ENCODE measurements at places on chromosomes 1 and 21.

GRCh38 chr1:157399984-157400382, 152.3 kb downstream of the FCRL5 start:
- peak; percentile 7 for DNase-seq

- no peak for DNase-seq
Measured at GRCh38 chr1:170397061-170397460, 134.9 kb upstream of the GORAB start.

DNA sequence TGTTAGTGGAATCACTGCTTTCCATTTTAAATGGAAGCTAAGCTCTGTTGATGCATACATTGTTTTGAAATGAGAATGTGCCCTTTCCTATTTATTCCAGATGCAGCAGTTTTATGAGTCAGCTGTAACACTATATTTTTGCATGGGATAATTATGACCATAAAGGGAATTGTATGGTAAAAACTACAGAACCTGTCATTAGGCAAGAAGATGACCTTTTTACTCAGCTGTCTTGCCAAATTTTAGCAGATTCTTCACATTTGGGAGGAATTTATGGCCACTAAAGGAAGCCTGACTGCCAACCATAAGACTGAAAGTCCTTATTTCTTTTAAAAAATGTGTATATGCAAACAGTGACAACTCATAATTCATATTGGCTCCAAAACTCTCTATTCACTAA, 356.3 kb upstream of the PRMT6 start:
- no peak for DNase-seq

DNA sequence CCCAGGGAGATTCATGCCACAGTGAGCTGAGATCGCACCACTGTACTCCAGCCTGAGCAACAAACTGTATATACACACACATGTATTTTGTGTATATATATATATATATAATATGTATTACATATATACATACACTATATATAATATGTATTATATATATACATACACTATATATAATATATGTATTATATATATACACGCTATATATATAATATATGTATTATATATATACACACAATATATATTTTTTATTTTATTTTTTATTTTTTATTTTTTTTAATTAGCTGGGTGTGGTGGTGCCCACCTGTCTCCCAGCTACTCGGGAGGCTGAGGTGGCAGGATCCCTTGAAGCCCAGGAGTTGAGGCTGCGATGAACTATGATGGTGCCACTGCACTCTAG, 9.3 kb downstream of the TP73 start:
- no peak for DNase-seq

GRCh38 chr1:55481634-55482033, 266.5 kb upstream of the USP24 start:
- no peak for DNase-seq

GRCh38 chr21:41317458-41317857, 857 bp downstream of the FAM3B start:
- DNase-seq, result no peak

GRCh38 chr1:27130798-27131197, 24.1 kb downstream of the SLC9A1 start:
- no peak for DNase-seq

- no peak for DNase-seq
Measured at GRCh38 chr1:181152892-181153633, 64.6 kb downstream of the IER5 start.

GRCh38 chr1:15276691-15277446, 29.8 kb downstream of the FHAD1 start:
- DNase-seq, result no peak

GRCh38 chr1:183689762-183690204, 36.7 kb upstream of the APOBEC4 start:
- peak; percentile 29 for DNase-seq

- DNase-seq, result no peak
Measured at GRCh38 chr1:31444725-31445448, 31.9 kb downstream of the SERINC2 start.

- no peak for DNase-seq
Measured at GRCh38 chr1:118902711-118903191, 85.4 kb downstream of the TBX15 start.

- DNase-seq, result no peak
Measured at GRCh38 chr1:5388622-5389021, 603.6 kb downstream of the NPHP4 start.

GRCh38 chr1:37290718-37291117, 183.7 kb upstream of the ZC3H12A start:
- DNase-seq, result no peak

DNA sequence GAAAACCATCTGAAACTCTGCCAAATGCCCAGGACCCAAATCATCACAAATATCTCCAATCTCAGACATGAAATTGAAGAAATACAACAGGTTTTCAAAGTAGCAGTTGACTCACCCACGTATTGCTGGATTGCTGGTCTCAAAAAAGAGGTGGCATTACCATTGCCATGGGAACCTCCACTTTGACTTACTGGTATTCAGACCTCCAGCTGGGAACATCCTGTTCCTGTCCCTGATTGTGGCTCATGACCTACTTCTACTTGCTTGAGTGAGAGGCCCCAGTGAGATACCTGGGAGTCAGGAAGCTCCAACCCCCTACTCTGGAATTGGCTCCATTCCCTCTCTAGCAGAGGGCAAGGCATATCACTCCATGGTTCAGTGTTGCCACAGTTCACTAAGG, 64.6 kb downstream of the NMNAT2 start:
- no peak for DNase-seq

DNA sequence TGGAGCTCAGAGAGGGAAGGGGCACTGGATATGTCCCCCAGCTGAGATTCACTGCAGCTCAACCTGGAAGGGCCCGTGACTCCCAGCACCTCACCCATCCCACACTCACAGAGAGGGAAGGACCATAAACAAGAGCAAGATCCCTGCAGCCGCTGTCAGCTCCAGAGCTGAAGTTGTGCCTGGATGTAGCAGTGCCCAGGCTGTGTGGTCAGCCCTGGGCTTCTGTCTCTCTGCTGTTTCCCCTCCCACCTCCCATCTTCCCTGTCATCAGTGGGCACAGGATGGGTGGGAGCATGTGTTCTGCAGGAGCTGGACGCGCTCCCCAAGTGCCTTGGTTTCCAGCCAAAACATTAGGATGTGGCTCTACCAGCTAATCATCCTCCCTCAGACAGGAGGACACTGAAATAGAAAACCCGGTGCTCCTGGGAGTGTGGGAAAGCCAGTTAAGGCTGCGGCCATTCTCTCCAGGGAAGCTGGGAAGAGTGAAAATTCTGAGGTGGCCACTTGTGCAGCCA, 282.7 kb downstream of the NPHP4 start:
- no peak for DNase-seq

- no peak for DNase-seq
Measured at GRCh38 chr1:151807131-151807530, 1.9 kb upstream of the LINGO4 start.

DNA sequence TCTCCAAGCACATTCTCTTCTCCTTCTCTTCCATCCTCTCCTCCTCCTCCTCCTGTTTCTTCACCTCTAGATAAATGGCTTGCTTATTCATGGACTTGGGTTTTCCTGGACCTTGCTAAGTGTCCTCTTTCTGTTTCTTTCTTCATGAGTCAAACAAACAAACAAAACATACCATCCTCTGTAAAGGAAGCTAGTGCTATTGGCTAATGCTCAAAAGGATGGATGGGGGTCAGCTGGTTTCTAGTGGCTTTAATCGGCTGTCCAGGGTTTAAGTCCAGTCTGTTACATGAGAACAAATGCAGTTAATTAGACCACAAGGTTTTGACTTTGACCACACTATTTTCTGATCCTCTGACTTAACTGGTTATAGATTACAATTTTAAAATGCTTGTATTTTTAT, 83.8 kb upstream of the TSPAN2 start:
- DNase-seq, result no peak

- DNase-seq, result no peak
Measured at GRCh38 chr1:39900662-39901463, 854 bp downstream of the MYCL start.

DNA sequence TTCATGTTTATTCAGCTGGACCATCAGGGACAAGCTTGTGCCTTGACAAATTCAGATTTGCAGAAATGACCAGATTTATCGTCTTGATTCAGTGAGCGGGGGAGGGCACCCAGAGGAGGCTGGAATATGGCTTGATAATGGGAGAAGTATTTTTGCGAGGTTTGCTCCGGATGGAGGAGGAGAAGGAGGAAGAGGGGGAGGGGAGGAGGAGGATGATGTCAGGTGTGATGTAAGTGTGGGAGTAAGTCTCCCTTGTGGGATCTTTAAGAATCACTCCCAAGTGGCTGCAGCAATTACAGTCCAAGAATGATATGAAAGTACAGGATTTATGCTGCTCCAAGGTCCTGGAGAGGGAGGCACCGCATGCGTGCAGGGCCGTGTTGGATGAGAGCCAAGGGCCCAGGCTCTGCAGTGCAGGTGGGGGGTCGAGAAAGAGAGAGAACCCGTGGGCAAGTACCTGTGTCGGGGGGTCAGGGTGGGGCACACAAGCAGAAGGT, 5.6 kb upstream of the ZNF496 start:
- no peak for DNase-seq

DNA sequence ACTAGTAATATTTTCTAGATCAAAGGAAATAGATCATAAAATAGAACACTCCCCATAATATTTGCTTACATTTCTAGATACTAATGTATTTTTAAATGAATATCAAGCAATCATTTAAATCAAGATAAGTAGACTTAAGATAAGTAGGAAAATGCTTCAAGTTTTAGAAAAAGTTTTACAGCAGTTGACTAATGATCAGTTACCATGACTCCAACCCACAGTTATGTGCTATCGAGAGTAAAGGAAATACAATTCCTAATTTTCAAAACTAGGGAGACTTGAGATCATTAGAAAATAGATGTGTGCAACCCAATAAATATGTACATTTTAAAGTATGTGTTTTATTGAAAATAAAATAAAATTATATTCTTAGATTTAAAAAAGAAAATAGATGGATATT, 95.0 kb downstream of the DENND1B start:
- DNase-seq, result no peak

DNA sequence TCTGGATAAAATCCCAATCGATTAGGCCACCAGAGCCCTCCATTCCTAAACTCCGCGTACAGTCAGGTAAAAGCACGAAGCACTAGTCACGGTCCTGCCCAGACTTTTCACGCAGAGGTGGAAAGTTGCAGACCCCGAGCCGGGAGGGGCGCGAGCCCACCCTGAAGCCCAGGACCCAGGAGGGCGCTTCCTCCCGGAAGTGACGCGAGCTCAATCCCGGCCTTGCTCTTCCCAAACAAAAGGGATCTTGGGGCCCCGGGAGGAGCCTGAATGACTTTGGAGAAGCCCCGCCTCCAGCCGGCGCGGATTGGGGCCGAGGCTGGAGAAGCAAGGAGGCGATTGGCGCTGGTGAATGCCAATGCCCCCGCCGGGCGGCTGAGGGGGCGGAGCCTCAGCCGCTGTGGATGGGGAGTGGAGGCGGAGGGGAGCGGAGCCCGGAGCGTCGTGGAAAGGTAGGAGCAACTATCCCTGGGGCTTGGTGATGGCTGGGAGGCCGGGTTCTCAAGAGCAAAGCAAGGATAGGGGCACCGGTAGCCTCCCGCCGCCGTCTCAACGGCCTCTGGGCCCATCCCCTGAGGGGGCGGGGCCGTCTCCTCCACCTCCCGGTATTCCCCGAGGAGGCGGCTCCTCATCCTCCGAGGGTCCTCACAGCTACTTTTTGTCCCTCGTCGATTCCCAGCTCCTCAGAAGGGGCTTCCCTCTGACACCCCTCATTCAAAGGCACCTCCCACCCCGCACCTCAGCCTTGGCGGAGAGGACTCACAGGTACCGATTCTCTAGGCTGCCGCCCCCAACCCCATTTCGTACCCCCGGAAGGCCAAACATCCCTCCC, at the start of gene CTTNBP2NL:
CTTNBP2NL (plus strand) TSS at position 394 of the 832 bp plus-strand sequence. CDS start 19,952 bp downstream, outside the sequence.
- peak; percentile 88 for DNase-seq

DNA sequence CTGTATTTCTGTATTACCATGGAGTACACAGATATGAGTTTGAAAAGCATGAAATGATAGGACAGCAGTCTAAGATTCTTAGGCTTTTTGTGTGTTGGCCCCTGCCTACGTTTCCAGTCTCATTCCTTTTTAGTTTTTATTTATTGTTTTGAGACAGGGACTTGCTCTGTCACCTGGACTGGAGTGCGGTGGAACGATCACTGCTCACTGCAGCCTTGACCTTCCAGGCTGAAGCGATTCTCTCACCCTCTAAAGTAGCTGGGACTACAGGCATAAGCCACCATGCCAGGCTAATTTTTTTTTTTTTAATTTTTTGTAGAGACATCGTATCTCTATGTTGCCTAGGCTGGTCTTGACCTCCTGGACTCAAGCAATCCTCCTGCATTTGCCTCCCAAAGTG, 3.8 kb downstream of the RAVER2 start:
- no peak for DNase-seq

GRCh38 chr1:11967028-11967547, 13.2 kb upstream of the MFN2 start:
- DNase-seq, result no peak

DNA sequence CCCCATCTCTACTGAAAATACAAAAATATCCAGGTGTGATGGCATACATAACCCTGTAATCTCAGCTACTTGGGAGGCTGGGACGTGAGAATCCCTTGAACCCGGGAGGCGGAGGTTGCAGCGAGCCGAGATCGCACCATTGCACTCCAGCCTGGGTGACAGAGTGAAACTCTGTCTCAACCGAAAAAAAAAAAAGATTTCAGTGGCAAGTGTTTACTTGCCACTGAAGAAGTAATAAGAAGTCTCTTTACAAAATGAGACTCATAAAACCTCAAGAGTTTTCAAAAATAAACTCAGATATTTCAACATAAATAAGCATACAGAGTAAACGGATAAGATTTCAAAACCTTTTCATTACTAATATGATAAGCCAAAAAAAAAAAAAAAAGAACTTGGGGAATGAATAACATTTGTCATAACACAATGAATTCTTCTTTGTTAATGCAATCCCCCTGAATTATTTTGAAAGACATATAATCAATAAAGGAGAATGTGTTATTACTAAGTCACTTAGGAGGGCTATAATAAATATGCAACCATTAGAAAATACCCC, 34.2 kb upstream of the EXO1 start:
- no peak for DNase-seq

GRCh38 chr21:36718951-36719501, 20.1 kb downstream of the SIM2 start:
- no peak for DNase-seq

GRCh38 chr1:82405333-82405732, 604.6 kb downstream of the ADGRL2 start:
- DNase-seq, result no peak

DNA sequence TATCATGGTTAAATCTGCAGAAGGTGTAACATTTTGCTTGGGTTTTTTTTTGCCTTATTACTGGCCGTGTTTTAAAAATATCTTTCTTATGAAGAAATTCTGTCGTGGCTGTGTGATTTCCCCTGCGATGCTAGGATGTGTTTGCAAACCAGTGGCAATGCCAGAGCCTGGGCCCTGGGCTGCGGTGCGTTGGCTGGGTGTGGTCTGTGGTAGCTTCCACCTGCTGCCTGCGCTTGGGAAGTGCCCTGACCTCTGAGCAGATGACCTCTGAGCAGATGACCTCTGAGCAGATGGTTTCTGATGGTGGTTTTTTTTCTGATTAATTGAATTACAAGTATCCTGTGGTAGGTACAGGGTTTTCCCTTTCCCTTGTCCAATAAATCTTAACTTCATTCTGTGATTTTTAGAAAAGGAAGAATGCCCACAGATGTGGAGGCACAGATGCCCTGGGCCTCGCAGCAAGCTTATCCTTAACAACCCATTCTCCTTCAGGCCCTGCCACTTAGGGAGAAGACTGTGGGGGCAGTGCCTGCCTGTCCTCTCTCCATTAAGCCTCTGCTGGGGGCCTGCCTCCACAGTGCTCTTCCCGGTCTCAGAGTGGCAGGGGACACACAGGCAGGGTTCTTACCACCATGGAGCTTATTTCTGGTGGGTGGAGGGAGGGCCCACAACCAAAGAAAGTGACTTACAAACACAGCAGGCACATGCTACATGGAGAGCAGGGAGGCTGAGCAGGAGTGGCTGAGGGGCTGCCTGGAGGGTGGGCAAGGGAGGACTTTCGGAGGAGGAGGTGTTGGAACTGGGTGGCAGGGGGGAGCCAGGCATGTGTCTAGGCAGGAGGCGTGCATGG, 81.7 kb downstream of the PCBP3 start:
- no peak for DNase-seq

Measured in activated CD4-positive, alpha-beta T cell treated with anti-CD3 and anti-CD28 coated beads for 48 hours (primary cell).